A549 treated with RU486 at 1 μM for 4 hours (cell line): ENCODE measurements at places on chromosomes 6 and 20. TPM values are rescaled to one million over a fixed set of nuclear protein-coding genes. Genes with fewer than 3 reads are reported as not detected.

Gene HSPA1L
- 1.2 to 1.5 TPM (median 1.2 TPM) in 5 replicates for total RNA-seq

Gene CLPSL2
- 0.50 to 1.4 TPM (median 1.3 TPM) in 4 of 5 replicates, not detected in the other for total RNA-seq

Gene ZBTB46
- total RNA-seq, result 0.46 to 0.96 TPM (median 0.71 TPM) in 5 replicates

Gene SRC
- 135 to 183 TPM (median 168 TPM) in 5 replicates for total RNA-seq

Gene MARCKS
- total RNA-seq, result 10.6 to 33.9 TPM (median 30.4 TPM) in 5 replicates

Gene FHL5
- not detected in 5 replicates for total RNA-seq

Gene TMEM217
- total RNA-seq, result 0.80 to 1.1 TPM (median 0.97 TPM) in 5 replicates

Gene CEP162
- total RNA-seq, result 1.1 to 2.0 TPM (median 1.9 TPM) in 5 replicates

Gene JPH2
- 0.81 to 1.2 TPM (median 0.88 TPM) in 5 replicates for total RNA-seq

Gene C6orf52
- 1.2 to 2.3 TPM (median 2.1 TPM) in 5 replicates for total RNA-seq

Gene PPP1R3G
- 1.2 to 2.0 TPM (median 1.6 TPM) in 5 replicates for total RNA-seq

Gene TFAP2C
- 12.3 to 16.1 TPM (median 12.7 TPM) in 5 replicates for total RNA-seq

Gene RIPPLY2
- total RNA-seq, result 0.46 to 0.91 TPM (median 0.84 TPM) in 3 of 5 replicates, not detected in the others

Gene TAAR2
- not detected in 5 replicates for total RNA-seq

Gene BPIFB1
- 0.13 to 0.19 TPM in 2 of 5 replicates, not detected in the others for total RNA-seq

Gene WRNIP1
- 34.9 to 46.1 TPM (median 37.9 TPM) in 5 replicates for total RNA-seq

Gene TNXB
- total RNA-seq, result 0.54 to 0.95 TPM (median 0.63 TPM) in 5 replicates

Gene GZF1
- 8.2 to 13.1 TPM (median 9.4 TPM) in 5 replicates for total RNA-seq

Gene WFDC12
- total RNA-seq, result not detected in 5 replicates

Gene ALDH8A1
- 0.08 to 0.17 TPM (median 0.13 TPM) in 4 of 5 replicates, not detected in the other for total RNA-seq

Gene CYP21A2
- not detected in 5 replicates for total RNA-seq

Gene APCDD1L
- total RNA-seq, result 0.10 TPM in 1 of 5 replicates, not detected in the others

Gene KCTD20
- 16.2 to 23.3 TPM (median 18.8 TPM) in 5 replicates for total RNA-seq

Gene PDYN
- total RNA-seq, result 0.06 TPM in 1 of 5 replicates, not detected in the others

Gene OTOR
- total RNA-seq, result not detected in 5 replicates

Gene TRMT6
- total RNA-seq, result 32.1 to 39.8 TPM (median 34.0 TPM) in 5 replicates

Gene MAK
- 0.10 to 0.21 TPM (median 0.14 TPM) in 5 replicates for total RNA-seq

Gene LPA
- total RNA-seq, result 0.09 to 0.10 TPM in 2 of 5 replicates, not detected in the others

Gene IPCEF1
- total RNA-seq, result 0.08 TPM in 1 of 5 replicates, not detected in the others

Gene CD93
- total RNA-seq, result not detected in 5 replicates

Gene LGSN
- total RNA-seq, result 2.7 to 3.8 TPM (median 3.2 TPM) in 5 replicates

Gene LY86
- total RNA-seq, result not detected in 5 replicates

Gene GPLD1
- 1.1 to 1.3 TPM (median 1.1 TPM) in 5 replicates for total RNA-seq

Gene CAGE1
- 0.10 TPM in 1 of 5 replicates, not detected in the others for total RNA-seq

Gene UNC93A
- total RNA-seq, result not detected in 5 replicates

Gene HLA-DOA
- 0.50 TPM in 1 of 5 replicates, not detected in the others for total RNA-seq

Gene GABRR2
- not detected in 5 replicates for total RNA-seq

Gene GSTA3
- total RNA-seq, result not detected in 5 replicates

Gene SOX12
- 20.1 to 30.9 TPM (median 30.6 TPM) in 5 replicates for total RNA-seq
